NAMALWA (cell line): ENCODE measurements at places on chromosomes 5 and 9.

DNA sequence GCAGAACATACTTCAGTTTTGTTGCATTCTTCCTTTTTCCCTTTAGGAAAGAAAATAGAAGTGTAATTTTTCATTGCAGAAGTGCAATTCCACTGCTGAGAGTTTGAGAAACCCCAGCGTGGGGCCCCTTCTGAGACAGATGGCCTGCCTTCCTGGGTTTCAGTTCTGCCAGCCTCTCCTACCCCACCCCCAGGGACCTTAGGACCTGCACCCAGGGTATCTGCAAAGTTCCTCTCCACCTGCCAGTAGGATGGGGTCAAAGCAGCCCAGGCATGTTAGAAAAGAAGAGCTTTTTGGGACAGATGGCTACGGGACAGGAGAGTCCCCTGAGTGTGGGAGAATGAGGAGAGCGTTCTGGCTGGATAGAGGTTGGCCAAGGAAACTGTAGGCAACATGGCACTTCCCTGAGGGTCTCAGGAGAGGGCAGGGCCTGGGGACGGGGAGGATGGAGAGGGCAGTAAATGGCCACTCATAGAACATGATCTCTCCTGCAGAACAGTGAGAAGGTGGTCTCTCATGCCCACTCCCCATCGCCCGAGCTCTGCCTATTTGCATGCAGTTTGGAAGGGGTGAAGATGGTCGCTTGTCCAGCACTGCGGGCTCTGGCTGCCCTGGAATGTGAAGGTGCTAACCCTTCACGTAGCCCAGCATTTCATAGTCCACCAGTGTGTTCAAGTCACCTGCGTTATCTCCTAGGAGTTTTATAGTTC is at the start of gene TIFAB:
Gene TIFAB (minus strand): TSS at position 31 of the 710 bp plus-strand sequence. CDS start 2,412 bp downstream, outside the sequence.
- DNase-seq = no peak

DNA sequence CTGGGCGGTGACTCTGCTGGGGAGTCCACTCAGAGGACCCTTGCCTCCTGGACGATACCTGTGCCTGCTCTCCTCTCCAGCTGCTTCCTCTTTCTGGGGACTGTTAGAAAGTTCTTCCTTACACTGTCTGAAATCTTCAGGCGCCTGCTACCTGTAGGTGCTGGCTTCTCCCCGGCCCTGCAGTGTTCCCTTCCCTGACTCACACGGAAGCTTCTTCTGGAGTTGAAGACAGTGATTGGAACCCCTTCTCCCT is 562 bp downstream of the GSN start:
- no peak for DNase-seq

DNA sequence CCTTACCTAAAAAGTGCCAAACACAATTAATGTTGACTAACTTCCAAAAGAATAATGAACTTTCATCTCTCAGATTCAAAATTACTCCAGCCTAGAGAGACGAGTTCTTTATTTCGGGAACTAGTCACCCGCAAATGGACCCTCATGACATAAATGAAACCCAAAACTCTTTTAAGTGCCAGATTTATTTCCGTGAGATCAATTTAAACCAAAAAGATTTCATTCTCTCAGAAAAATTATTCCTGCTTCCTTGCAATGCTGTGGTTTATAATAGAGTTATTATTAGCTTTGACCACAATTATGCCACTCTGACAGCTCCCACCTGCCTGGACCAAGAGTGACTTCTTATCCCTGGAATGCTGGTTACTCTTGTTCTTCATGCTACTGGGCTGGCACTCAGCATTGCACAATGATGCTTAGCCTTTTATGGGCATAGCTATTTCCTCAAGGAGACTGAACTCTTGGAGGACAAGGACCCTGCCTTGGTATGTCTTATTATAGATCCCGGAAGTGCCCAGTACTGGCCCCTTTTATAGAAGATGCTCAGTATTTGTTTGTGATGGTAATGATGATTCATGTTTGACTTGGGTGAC is 183.5 kb downstream of the SNX18 start:
- no peak for DNase-seq

GRCh38 chr9:93480728-93481324 is 27.4 kb upstream of the FAM120AOS start:
- DNase-seq = no peak

- DNase-seq = no peak
These were observed 14.0 kb upstream of the TNIP1 start for GRCh38 chr5:151094852-151095245.

DNA sequence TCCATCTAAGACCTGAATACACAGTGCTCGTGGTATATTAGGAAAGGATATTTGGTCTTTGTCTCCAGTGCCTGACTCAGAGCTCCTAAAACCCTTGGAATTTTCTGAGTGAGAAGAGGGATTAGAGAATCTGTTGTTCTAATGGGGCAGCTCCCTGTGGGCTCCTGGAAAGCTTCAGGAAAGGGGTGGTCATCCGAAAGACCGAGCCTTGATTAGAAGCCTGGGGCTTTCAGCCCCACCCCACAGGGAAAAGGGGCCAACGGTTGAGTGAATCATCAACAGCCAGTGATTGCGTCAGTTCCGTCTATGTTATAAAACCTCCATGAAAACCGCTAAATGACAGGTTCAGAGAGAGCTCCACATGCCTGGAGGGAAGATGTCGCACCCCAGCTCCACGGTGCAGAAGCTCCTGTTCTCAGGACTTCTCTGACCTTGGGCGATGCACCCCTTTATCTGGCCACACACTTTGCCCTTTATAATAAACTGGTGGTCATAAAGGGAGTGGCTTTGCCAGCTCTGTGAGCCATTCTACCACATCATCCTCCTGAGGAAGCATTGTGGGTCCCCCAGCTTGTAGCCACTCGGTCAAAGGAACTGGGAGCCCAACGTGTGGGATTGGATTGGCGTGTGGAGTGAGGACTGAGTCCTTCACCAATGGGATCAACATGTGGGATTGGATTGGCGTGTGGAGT is 71.0 kb upstream of the ICE1 start:
- no peak for DNase-seq

- no peak for DNase-seq
These were observed 90.5 kb downstream of the MARCHF3 start for GRCh38 chr5:126939887-126940286.

GRCh38 chr9:36911601-36912412 is 122.3 kb downstream of the PAX5 start:
- no peak for DNase-seq

- DNase-seq = peak; percentile 69
These were observed 12.2 kb downstream of the GPR150 start for GRCh38 chr5:95631991-95632675.

GRCh38 chr5:94908889-94909480 is 290.5 kb downstream of the SLF1 start:
- peak; percentile 43 for DNase-seq

DNA sequence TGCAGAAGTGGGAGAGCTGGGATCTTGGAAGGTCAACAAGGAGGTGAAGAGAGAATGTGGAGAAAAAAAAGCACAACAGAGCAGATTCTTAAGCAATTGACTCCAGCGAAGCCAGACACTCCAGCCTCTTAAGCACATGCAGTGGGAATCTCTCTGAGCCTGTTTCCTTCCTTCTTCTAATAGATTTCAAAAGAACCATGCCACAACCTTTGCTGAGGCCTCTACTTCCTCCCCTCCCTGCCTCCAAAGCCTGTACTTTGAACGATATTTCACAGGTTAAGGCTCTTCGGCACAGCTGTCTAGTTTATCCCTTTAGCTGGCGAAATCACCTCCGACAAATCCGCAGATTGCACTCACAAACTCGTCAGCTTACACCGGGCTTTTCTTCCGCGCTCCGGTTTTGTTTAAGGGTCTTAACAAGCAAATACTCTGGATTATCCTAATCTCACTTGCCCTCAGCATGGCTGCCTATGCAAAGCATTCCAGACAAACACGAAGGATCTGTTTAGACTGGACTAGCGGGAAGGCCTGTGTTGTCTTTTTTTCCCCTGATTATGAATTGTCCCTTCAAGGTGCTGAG is 211.6 kb upstream of the PANK3 start:
- no peak for DNase-seq

GRCh38 chr9:69526699-69527098 is 145.5 kb downstream of the APBA1 start:
- no peak for DNase-seq

GRCh38 chr5:181235689-181236366 is 7.9 kb downstream of the RACK1 start:
- DNase-seq = peak; percentile 44

DNA sequence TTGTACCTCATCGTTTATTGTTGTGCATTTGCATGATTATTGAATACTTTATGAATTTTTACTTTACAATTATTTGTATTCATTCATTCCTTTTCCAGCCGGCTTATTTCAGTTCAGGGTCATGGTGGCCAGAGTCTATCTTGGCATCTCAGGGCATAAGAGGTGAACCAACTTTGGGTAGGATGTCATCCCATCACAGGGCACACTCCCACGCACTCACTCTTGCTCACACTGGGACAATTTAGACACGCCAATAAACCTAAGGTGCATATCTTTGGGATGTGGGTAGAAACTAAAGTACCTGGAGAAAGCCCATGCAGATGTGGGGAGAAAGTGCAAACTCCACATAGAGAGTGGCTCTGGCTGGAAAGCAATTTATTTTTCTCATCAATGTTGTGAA is 158.1 kb upstream of the MAST4 start:
- no peak for DNase-seq

DNA sequence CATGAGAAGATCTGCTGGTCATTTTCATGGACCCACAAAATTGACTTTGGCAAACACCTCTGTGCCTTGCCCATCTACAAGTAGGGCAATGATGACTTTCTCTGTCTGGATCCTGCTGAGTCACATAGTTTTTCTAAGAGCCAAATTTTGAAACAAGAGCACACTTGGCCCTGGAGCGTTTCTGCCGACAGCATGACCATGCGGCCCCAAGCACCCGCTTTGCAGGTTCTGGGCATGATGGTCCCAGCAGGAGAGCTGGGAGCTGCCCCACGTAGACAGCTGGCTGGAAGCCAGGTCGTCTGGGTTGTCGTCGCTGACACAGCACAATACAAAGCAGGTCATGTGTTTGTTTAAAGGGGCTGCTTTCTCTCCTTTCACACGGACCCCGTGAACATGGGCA is 159.8 kb downstream of the SYK start:
- DNase-seq = no peak

DNA sequence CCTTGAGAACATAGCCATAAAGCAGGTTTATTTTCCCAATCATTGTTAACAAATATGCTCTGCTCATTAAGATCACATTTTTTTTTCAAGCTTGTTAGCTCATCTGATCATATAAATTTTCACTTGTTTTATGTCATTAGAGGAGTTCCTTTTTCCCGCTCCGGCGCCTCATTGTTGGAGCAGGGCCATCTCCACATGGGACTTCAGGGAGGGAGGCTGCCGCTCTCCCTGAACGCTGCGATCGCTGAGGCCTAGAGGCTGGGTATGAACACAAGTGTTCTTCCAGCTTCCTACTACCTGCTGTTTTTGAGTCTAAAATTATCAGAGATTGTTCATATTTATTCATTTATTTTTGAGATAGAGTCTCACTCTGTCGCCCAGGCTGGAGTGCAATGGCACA is 246.9 kb downstream of the MPDZ start:
- no peak for DNase-seq

DNA sequence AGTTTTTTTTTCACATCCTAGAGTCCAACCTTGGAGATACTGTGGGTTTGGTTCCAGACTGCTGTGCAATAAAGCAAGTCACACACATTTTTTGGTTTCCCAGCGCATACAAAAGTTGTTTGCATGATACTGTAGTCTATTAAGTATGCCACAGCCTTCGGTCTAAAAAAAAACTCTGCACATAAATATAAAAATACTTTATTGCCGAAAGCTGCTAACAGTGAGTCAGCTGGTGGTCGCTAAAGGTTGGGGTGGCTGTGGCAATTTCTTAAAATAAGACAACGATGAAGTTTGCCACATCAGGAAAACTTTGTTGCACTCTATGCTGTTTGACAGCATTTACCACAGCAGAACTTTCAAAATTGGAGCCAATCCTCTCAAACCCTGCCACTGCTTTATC is 37.4 kb downstream of the UBQLN1 start:
- DNase-seq = no peak

- no peak for DNase-seq
These were observed 595.4 kb downstream of the IRX1 start for GRCh38 chr5:4191041-4191440.

DNA sequence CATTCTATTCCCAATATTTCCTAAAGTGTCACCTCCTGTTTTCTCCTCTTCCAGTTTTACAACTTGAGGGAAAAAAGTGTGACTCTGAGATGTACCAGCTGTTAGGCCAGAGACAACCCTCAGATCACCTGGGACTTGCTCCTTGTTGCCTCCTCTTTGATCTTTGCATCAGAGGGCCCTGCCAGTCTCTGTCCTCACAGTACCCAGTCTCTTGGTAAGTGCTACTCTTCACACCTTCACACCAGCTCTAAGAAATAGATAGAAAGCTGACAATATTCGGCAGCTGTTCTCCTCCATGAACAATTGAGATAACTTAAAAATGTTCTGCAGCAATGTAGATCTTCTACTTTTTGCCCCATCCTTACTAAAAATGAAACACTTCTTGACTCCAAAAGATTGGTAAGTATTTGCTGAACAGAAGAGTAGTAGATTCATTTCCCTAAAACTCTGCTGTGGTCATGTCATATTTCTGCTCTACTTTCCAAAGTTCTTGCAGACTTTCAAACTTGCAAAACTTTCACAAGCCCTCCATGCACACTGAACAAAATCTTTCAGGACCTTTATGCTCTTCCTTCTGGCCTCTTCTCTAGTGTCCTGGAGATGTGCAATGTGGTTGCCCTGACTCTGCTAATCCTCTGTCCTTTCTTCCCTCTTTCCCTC is 188.6 kb downstream of the SNX18 start:
- DNase-seq = no peak

GRCh38 chr9:137878146-137878941 is 762 bp downstream of the CACNA1B start:
- no peak for DNase-seq

DNA sequence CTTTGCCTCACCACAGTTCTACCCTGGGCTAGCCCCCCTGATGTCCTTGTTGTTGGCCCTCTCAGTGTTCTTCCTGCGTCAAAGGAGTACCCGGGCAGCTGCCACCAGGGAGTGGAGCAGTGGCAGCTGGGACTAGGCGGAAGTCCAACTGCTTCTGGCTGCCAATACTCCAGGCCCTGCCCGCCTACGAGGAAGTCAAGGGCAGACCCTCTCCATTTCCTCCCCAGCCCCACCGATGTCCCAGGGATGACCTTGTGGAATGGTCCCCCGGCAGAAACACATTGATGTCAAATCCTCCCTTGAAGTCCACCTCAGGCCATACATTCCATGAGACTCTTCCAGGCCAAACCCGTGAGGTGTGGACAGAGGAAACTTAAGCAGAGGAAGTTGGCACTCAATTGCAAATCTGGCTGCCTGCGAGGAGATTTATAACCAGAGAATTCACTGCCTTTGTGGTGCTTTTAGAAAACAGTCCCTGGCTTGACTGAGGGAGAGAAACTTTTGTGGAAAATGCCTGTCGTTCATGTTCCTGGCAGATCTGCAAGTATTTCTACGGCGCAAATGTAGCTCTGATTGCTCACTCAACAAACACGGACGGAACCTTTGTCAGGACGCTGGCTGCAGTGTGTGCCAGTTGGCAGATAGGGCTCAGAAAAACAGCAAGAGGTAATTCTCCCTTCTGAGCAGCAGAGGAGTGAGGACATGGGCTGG is 339.7 kb downstream of the RAB3C start:
- DNase-seq = no peak
